ENCODE measurements at places on chromosomes 13 and 19.
A peak's percentile ranks its signal among the peaks of the same experiment; 100 is the strongest.

- DNase-seq = no peak
Observed at GRCh38 chr13:50493683-50494082, 349.8 kb downstream of the DLEU7 start.

DNA sequence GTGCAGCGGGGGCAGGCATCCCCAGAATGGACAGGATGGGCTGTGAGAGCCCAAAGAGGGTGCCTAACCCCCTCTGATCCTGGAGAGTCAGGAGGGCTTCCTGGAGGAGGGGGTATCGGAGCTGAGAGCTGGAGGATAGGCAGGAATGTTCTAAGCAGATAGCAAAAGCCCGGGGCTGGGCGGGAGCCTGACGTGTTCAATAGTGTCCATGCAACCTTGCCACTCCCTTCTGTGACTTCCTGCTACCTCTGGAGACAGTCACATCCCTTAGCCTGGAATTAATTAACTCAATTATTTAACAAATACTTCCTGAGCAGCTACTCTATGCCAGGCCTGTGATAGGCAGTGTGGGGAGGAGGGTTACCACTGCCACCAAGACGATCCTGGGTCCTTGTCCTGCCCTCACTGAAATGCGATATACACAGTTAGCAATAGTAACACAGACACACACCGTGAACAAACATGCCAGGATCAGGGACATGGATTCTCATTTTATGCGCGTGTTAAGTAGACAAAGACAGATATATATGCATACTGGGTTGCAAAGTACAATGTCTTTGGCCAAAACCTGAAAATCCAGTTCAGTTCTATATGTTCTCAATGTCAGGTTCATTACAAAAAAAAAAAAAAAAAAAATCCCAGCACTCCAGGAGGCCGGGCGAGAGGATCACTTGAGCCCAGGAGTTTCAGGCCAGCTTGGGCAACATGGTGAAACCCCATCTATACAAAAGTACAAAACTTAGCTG lies 10.7 kb downstream of the AP2S1 start:
- DNase-seq = no peak

DNA sequence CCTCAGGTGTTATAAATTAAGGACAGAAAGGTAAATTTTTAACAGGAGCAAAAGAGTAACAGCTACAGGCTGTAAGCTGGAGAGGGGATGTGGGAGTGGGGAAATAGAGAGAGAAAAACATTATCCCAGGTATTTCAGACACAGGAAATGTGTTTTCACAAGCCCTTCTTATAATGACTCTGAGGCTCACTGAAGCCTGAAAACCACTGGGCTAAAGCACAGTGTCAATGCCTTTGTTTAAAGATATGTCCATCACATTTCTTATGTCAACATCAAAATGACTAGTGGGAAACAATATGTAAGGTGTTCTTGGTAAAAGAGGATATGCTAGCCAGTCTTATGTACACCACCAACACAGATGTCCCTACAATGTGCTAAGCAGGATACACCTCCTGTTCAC lies 365.9 kb downstream of the FGF14 start:
- no peak for DNase-seq

GRCh38 chr19:1856698-1857603 lies 6.4 kb downstream of the KLF16 start:
- peak; percentile 87 for DNase-seq

GRCh38 chr13:44063881-44064280 lies 184.2 kb downstream of the LACC1 start:
- no peak for DNase-seq

- no peak for DNase-seq
Observed at GRCh38 chr19:15820646-15821045, 5.2 kb upstream of the OR10H1 start.

Data from GM23338 (cell line).